ENCODE measurements at places on chromosomes 4 and X. TPM values are rescaled to one million over a fixed set of nuclear protein-coding genes. Genes with fewer than 3 reads are reported as not detected.

Gene GLRB
- 10.7 TPM for total RNA-seq

Gene TMEM255A
- 1.3 TPM for total RNA-seq

Gene PABPC5
- 2.0 TPM for total RNA-seq

GRCh38 chrX:71578253-71579135, at the start of gene GCNA:
GCNA (plus strand) TSS chrX:71578437; CDS start chrX:71580822, 2,385 bp downstream.
- no peak for DNase-seq
- no peaks in the 10 kb centered on the region for H3K27me3 ChIP-seq
- no peak within 1 kb of the TSS for H3K4me3 ChIP-seq
- no peaks in the 10 kb centered on the region for H3K36me3 ChIP-seq
- no peak within 1 kb of the TSS for H3K27ac ChIP-seq

GRCh38 chr4:137956256-137956655, 285.9 kb downstream of the SLC7A11 start:
- no peak for DNase-seq
- H3K27ac ChIP-seq: no peak overlapping the region
- peaks cover 3% of the 10 kb centered on the region for H3K4me1 ChIP-seq
- H3K36me3 ChIP-seq: no peaks in the 10 kb centered on the region

DNA sequence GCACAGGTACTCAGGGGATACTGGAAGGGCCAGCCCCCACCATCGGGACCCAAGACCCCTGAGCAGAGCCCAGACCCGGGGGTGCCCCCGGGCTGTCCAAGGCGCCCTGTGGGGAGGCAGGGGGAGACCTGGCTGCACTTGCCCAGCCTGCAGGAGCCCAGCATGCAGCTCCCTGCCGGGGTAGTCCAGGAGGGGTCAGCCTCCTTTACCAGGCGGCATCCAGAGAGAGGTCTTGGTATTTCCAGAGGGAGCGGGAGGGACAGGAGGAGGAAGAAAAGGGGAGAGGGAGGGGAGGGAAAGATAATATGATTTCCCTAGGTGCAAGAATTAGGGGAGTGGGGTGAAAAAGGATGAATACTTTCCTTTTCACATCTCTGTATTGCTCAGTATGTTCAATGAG, 97.5 kb downstream of the ABLIM2 start:
- no peak overlapping the region for H3K27ac ChIP-seq
- H3K27me3 ChIP-seq: no peaks in the 10 kb centered on the region
- DNase-seq: no peak
- no peaks in the 10 kb centered on the region for H3K4me1 ChIP-seq
- no peak overlapping the region for H3K4me3 ChIP-seq

- H3K36me3 ChIP-seq: peaks cover 5% of the 10 kb centered on the region
- no peak overlapping the region for H3K27ac ChIP-seq
- no peaks in the 10 kb centered on the region for H3K27me3 ChIP-seq
- no peak for DNase-seq
- no peak overlapping the region for H3K4me3 ChIP-seq
Observed at GRCh38 chr4:2489081-2489805, 20.3 kb downstream of the RNF4 start.

DNA sequence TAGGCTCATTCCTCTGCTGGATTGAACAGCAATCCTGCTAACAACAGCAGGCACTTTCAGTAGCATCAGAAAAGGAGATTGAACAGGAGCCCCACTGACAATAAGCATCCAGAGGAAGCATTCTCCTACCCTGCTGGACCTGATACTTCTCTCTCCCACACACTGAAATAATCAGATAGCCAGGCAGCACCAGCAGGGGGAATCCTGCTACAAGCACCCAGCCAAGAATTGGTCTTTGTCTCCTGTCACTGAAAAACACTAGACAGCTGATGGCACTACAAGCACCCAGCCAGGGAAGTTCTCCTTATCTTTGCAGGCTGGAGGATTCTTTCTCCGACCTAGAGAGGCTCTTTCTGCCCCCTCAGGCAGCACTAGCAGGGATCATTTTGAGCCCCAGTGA, 444.3 kb upstream of the GRIA3 start:
- no peaks in the 10 kb centered on the region for H3K36me3 ChIP-seq
- DNase-seq: no peak
- H3K4me1 ChIP-seq: no peaks in the 10 kb centered on the region

DNA sequence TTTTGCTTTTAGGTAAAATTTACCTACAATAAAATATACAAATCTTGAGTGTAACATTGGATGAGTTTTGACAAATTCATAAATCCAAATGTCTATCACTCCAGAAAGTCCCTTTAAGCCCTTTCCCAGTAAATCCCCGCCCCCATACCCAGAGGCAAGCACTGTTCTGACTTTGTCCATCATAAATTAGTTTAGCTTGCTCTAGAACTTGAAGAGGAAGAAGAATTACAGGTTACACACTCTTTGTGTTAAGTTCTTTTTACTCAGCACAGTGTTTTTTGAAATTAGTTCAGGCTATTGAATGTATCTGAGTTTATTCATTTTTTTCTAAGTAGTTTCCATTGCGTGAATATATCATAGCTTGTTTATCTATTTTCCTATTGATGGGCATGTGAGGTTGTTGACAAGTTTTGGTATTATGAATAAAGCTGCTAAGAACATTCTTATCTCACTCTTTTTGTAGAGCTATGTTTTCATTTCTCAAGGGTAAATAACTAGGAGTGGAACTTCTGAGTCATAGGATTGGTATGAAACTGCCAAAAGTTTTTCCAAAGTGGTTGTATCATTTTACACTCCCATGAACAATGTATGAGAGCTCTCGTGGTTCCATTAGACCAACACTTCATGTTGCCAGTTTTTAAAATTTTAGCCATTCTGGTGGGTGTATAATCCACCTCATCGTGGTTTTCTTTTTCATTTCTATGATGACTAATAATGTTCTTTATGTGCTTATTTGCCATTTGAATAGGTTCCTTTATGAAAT, 22.4 kb upstream of the HPSE start:
- no peak overlapping the region for H3K27ac ChIP-seq
- H3K27me3 ChIP-seq: no peaks in the 10 kb centered on the region
- H3K36me3 ChIP-seq: no peaks in the 10 kb centered on the region
- no peak overlapping the region for H3K4me3 ChIP-seq

- H3K36me3 ChIP-seq: no peaks in the 10 kb centered on the region
- H3K4me1 ChIP-seq: no peaks in the 10 kb centered on the region
- no peak overlapping the region for H3K4me3 ChIP-seq
- no peak for DNase-seq
- no peak overlapping the region for H3K27ac ChIP-seq
Observed at GRCh38 chr4:105196523-105197145, 50.0 kb downstream of the TET2 start.

GRCh38 chr4:90306810-90307209, 179.6 kb downstream of the CCSER1 start:
- no peak for DNase-seq
- no peaks in the 10 kb centered on the region for H3K36me3 ChIP-seq
- no peaks in the 10 kb centered on the region for H3K27me3 ChIP-seq

DNA sequence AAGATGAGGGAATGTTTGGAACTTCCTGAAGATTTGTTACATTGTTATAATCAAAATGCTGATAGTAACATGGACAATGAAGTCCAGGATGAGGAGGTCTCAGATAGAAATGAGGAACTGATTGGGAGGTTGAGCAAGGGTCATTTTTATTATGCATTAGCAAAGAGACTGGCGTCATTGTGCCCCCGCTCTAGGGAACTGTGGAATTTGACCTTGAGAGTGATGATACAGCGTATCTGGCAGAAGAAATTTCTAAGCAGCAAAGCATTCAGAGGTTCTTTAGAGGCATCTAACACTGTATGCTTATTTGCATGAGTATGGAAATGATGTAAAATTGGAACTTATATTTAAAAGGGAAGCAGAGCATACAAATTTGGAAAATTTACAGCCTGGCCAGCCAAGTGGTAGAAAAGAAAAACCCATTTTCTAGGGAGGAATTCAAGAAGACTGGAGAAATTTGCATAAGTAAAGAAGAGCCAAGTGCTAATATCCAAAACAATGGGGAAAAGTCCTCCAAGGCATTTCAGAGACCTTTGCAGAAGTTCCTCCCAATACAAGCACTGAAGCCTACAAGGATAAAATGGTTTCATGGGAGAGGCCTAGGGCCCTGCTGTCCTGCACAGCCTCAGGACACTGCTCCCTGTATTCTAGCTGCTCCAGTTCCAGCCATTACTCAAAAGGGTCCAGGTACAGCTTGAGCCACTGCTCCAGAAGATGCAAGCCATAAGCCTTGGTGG, 483.0 kb upstream of the NDST4 start:
- H3K36me3 ChIP-seq: no peaks in the 10 kb centered on the region
- H3K4me1 ChIP-seq: no peaks in the 10 kb centered on the region
- H3K27me3 ChIP-seq: no peaks in the 10 kb centered on the region
- no peak for DNase-seq
- no peak overlapping the region for H3K27ac ChIP-seq
- H3K4me3 ChIP-seq: no peak overlapping the region

GRCh38 chr4:101232074-101232776, 115.1 kb downstream of the PPP3CA start:
- H3K27me3 ChIP-seq: no peaks in the 10 kb centered on the region
- no peaks in the 10 kb centered on the region for H3K36me3 ChIP-seq
- no peak for DNase-seq
- no peak overlapping the region for H3K27ac ChIP-seq

- H3K27ac ChIP-seq: no peak overlapping the region
- no peaks in the 10 kb centered on the region for H3K36me3 ChIP-seq
- H3K27me3 ChIP-seq: no peaks in the 10 kb centered on the region
- H3K4me3 ChIP-seq: no peak overlapping the region
Observed at GRCh38 chr4:104879367-104879766, 267.3 kb upstream of the TET2 start.

Data from breast epithelium (tissue), 4 donors.